ENCODE measurements at places on chromosomes 7 and 10.

GRCh38 chr10:35555962-35556930 lies 48.9 kb upstream of the GJD4 start:
- no peak for DNase-seq

- DNase-seq, result no peak
Measured at GRCh38 chr10:27258838-27259812, 18.5 kb upstream of the ACBD5 start.

DNA sequence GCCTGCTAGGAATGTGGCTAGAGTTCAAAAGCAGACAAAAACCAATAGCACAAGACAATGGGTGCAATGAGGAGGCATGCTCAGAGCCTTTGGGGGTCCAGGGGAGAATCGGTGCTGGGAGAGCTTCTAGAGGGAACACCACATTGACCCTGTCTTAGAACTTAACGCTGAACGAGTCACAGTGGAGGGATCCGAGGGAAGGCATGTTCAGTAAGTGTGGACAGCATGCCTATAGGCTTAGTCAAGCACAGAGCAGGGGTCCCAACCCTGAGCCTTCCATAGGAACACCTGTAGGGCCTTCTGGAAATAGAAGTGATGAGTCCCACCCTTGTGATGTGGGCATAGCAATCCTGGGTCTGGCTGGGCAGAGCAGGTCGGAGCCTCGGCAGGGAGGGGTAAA lies 148.7 kb downstream of the PKD1L1 start:
- DNase-seq, result no peak

DNA sequence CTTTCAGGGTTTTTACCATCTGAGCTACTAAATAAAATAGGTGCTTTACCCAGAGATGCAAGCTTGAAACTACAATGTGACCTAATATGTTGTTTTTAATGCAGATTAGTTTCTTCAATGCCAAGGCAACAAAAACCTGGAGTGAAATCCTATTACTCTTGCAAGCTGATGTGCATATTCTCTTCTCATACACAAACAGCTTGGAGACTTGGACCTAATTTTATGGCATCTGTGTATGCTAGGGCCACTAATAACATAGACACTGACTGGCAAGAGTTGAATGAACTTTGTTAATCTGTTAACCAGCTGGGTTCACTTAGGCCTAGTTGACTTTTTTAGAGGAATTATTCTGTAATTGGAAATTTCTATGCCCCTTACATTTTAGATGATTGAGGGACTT lies 23.4 kb upstream of the SMIM30 start:
- DNase-seq, result no peak
